Endothelial cell (in vitro differentiated cells): ENCODE measurements at places on chromosomes 7 and 10. TPM values are rescaled to one million over a fixed set of nuclear protein-coding genes. Genes with fewer than 3 reads are reported as not detected.

GRCh38 chr7:155213955-155214740, 83.5 kb upstream of the INSIG1 start:
- peaks cover 4% of the 10 kb centered on the region for H3K27me3 ChIP-seq
- H3K4me3 ChIP-seq = no peak overlapping the region
- no peaks in the 10 kb centered on the region for H3K36me3 ChIP-seq
- peak overlapping the region; percentile 42 for H3K27ac ChIP-seq
- DNase-seq = no peak

The CAMK1D gene
- total RNA-seq = 4.1 TPM

The SPDYE5 gene
- not detected for total RNA-seq

GRCh38 chr7:150464962-150465361, 14.5 kb downstream of the GIMAP8 start:
- DNase-seq = no peak
- no peak overlapping the region for H3K27ac ChIP-seq
- peak overlapping the region; percentile 65 for H3K4me3 ChIP-seq
- H3K27me3 ChIP-seq = peaks cover 2% of the 10 kb centered on the region
- peaks cover 99% of the 10 kb centered on the region for H3K36me3 ChIP-seq

GRCh38 chr7:37961251-37961650, 40.8 kb downstream of the EPDR1 start:
- no peaks in the 10 kb centered on the region for H3K36me3 ChIP-seq
- no peak overlapping the region for H3K27ac ChIP-seq
- no peak overlapping the region for H3K4me3 ChIP-seq
- no peaks in the 10 kb centered on the region for H3K4me1 ChIP-seq

DNA sequence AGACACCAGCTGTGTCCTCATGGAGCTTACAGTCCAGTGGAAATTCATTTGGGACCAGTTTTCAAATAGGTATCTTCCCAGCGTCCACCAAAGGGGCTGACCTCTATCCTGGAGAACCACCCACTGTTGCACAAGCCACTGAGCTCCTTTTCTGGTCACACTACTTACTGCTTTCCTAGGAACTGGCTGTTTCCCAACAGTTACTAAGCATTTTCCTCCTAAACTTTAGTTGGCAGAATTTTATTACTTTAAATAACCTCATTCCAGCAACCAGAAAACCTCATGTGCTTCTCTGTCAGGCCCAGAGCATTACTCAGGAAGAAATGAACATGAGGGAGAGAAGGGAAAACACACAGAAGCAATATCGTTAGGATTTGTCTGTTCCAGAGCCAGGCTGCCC, 183.1 kb downstream of the GPAM start:
- no peaks in the 10 kb centered on the region for H3K36me3 ChIP-seq
- H3K27ac ChIP-seq = no peak overlapping the region
- H3K4me1 ChIP-seq = peaks cover 42% of the 10 kb centered on the region
- H3K27me3 ChIP-seq = no peaks in the 10 kb centered on the region

The GPR85 gene
- 3.0 TPM for total RNA-seq

DNA sequence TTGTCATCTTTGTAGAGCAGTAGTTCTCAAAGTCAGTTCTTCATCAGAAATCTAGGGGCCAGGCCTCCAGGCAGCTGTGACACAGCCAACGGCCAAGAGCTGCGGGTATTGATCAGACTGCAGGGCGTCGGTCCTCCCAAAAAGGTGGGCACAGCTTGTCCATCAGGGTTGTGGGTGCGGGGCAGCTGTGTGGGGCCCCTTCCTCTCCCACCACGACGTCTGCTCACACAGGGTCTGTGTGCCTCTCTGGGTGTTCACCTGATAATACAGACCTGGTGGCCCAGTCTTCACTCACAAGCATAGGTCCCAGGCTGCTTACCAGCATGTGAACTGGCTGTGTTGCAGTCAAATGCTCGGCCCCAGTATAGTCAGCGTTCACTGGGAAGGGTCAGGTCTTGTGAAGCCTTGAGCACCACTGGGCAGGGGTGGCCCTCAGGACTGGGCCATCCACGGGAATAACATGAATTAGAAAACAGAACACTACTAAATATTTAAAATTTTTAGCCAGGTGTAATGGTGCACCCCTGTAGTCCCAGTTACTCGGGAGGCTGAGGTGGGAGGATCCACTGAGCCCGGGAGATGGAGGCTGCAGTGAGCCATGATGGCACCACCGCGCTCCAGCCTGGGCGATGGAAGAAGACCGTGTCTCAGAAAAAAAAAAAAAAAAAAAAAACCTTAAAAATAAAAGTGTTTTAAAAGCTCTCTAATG, 102.8 kb upstream of the DIP2C start:
- H3K27me3 ChIP-seq = peaks cover 4% of the 10 kb centered on the region
- no peak for DNase-seq
- H3K4me1 ChIP-seq = peaks cover 3% of the 10 kb centered on the region
- H3K36me3 ChIP-seq = peaks cover 12% of the 10 kb centered on the region
- no peak overlapping the region for H3K27ac ChIP-seq

The MYL10 gene
- total RNA-seq = not detected

DNA sequence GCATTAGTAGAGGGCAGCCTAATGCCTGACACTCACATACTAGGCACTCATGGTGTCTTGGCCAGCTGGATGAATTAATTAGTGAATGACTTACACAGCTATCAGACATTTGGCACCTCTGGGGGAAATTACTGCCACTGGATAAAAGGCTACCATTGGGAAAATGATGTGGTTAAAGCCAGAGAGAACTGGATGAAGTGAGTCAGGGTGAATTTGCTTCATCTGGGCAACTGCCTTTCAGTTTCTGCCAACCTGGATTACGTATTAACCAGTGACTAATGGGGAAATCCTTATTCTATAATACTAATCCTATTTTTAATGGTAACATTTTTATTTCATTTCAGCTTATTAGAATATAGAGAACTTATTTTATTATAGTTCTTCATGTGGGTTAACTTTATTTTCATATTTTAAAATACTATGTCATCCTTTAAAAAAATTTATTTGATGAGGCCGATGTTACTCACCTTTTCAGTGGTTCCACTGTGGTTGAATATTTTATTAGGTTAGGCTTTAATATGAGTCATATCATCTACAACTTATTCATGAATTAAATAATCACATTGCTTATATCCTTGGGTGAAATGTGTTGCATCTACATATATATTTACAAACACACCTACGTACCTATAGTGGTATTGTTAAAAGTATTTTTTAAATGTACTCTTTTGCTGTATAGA, 85.6 kb upstream of the CAPZA2 start:
- H3K36me3 ChIP-seq = peaks cover 16% of the 10 kb centered on the region
- DNase-seq = no peak
- H3K4me3 ChIP-seq = no peak overlapping the region
- H3K27ac ChIP-seq = no peak overlapping the region
- peaks cover 9% of the 10 kb centered on the region for H3K4me1 ChIP-seq

The TMEM196 gene
- total RNA-seq = not detected

- H3K4me3 ChIP-seq = no peak overlapping the region
- peaks cover 19% of the 10 kb centered on the region for H3K4me1 ChIP-seq
- no peak for DNase-seq
- peaks cover 13% of the 10 kb centered on the region for H3K27me3 ChIP-seq
- H3K27ac ChIP-seq = no peak overlapping the region
Observed at GRCh38 chr7:150400008-150400787, 21.1 kb downstream of the ZNF775 start.

DNA sequence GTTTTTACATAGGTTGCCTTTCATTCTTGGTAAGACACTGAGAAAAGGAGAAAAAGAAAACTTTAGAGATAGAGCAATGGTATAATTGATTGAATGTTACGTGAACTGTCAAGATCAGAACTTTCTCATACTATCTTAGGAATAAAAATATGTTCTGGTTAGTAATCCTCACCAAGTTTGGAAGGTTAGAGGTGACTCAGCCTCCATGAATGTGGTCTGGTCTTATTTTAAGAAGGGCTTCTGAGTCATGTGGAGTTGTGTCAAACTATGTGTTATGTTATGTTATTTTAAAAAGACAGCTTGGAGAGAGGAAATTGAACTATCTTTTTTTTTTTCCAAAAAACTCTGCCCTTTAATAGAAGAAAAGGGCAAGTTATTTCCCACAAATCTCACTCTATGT, 458.6 kb upstream of the KLF6 start:
- no peaks in the 10 kb centered on the region for H3K36me3 ChIP-seq
- H3K27ac ChIP-seq = no peak overlapping the region
- H3K4me3 ChIP-seq = no peak overlapping the region
- peaks cover 25% of the 10 kb centered on the region for H3K4me1 ChIP-seq
- no peak for DNase-seq

DNA sequence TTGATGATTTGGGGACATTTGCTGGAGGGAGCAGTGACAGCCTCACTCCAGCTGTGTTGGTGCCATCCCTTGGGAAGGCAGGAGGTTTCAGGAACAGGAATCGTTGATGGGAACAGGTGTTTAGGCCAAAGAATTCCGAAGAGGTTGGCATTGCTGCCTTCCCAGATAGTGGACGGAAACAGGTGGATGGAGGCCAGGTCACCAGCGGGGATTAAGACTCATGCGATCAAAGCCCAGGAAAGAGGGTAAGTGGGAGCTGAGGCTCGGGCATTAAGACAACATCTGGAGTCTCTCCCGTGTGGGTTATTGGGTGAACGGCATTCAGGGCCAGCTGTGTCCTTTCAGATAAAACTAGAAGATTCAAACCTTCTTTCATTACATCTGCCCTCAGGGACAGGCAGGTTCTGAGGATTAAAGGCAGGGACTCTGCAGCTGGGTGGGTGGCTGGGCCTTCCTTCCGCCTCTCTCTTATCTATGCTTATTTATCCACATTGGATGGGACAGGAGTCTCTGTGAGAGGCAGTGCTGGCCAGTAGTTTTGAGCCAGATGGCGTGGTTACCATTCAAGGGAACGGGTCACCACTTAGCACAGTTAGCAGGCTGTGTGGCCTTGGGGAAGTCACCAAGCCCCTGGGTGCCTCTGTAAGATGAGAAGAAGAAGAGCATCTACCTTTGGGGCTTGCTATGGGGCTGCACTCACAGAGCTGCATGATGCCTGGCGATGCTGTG, 67.6 kb downstream of the INSIG1 start:
- peaks cover 16% of the 10 kb centered on the region for H3K27me3 ChIP-seq
- no peak overlapping the region for H3K27ac ChIP-seq
- peaks cover 15% of the 10 kb centered on the region for H3K4me1 ChIP-seq
- DNase-seq = no peak
- peaks cover 3% of the 10 kb centered on the region for H3K36me3 ChIP-seq

The NPC1L1 gene
- total RNA-seq = not detected

- peaks cover 1% of the 10 kb centered on the region for H3K27me3 ChIP-seq
- H3K4me3 ChIP-seq = no peak overlapping the region
- DNase-seq = no peak
- no peaks in the 10 kb centered on the region for H3K4me1 ChIP-seq
Observed at GRCh38 chr10:120174491-120174890, 282.0 kb downstream of the SEC23IP start.

The OR2A42 gene
- 0.08 TPM for total RNA-seq

The PNLIP gene
- total RNA-seq = not detected

The LFNG gene
- total RNA-seq = 83.5 TPM

GRCh38 chr10:124099604-124100003, 6.2 kb upstream of the CHST15 start:
- no peak for DNase-seq
- peaks cover 28% of the 10 kb centered on the region for H3K4me1 ChIP-seq
- peaks cover 5% of the 10 kb centered on the region for H3K27me3 ChIP-seq
- H3K36me3 ChIP-seq = peaks cover 9% of the 10 kb centered on the region

DNA sequence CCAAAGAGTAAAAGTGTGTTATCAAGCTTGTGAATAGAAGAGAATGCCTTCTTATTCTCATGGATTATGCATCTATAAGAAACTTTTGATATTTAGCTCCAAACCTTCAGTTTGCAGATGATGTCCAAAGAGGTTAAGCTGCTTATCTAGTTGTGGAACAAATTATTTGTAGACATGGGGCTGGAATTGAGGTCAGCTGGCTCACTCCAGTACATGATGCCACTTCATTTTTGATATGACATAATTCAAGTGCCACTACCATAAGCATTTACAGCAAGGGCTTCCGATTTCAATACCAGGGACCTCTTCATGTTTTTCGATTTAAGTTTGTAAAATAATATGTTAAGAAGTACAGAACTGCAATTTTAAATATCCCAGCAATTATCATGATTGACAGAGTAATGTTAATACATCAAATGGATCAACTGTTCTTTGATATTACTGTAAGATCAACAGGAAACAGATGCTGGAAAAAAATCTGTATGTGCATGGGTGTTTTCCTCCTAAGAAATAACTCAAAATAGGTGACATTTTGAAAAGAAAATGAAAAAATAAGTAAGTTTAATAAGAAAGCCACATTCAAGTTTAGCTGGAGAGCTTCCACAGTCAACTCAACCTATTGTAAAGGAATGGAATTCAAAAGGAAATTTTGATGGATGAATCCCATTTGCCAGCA, 12.7 kb downstream of the FAM3C start:
- peaks cover 8% of the 10 kb centered on the region for H3K4me1 ChIP-seq
- no peaks in the 10 kb centered on the region for H3K27me3 ChIP-seq
- H3K4me3 ChIP-seq = no peak overlapping the region
- no peak overlapping the region for H3K27ac ChIP-seq
- no peaks in the 10 kb centered on the region for H3K36me3 ChIP-seq
- no peak for DNase-seq

The SEMA3E gene
- total RNA-seq = 0.62 TPM

DNA sequence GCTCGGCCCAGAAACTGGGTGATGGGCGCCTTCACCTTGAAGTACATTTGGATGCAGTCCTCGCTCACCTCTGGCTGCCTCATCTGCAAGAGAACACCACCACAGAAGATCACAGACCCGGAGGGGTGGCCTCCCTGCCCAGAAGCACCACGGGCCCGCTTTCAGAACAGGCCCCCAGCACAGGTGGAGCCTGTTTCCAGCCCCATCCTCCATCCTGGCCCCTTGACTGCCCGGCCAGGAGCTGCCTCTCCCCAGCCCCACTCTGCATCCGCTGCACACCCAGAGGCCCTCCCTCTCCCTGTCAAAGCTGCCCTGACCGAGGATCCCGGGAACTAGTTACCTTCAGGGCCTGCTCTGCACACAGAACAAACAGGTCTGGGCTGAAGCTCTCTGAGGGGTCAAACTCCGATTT, 724 bp downstream of the CFAP46 start:
- H3K36me3 ChIP-seq = peaks cover 3% of the 10 kb centered on the region
- H3K27me3 ChIP-seq = peaks cover 10% of the 10 kb centered on the region
- H3K4me3 ChIP-seq = peak overlapping the region; percentile 83
- DNase-seq = no peak
- H3K27ac ChIP-seq = no peak overlapping the region

The CSGALNACT2 gene
- 3.8 TPM for total RNA-seq

DNA sequence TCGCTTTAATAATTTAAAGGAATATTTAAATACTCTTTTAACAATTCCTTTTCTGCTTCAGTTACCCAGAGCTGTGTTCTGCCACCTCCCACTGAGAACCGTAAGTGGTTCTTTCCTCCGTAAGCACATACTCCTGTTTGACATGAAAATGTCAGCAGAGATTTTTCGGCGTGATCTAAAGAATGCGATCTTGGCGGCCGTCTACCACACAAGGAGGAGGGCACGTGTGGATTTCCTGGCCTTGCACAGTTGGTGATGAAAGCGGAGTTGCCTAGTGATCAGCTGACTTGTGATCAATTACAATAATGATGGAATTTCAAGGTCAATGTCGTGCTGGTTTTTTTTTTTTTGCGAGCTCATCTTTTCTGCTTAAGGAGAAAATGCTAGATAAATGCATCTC, 35.6 kb upstream of the INSIG1 start:
- H3K27me3 ChIP-seq = peaks cover 1% of the 10 kb centered on the region
- no peak for DNase-seq
- no peaks in the 10 kb centered on the region for H3K36me3 ChIP-seq
